Eye (tissue), 1 donor: ENCODE measurements at places on chromosomes 4 and X.

GRCh38 chr4:178240891-178241290 lies 798.7 kb upstream of the AGA start:
- no peak for DNase-seq

- no peak for DNase-seq
Observed at GRCh38 chr4:85937507-85937906, 422.3 kb downstream of the MAPK10 start.

- no peak for DNase-seq
Observed at GRCh38 chr4:182488896-182489295, 245.7 kb downstream of the TENM3 start.

DNA sequence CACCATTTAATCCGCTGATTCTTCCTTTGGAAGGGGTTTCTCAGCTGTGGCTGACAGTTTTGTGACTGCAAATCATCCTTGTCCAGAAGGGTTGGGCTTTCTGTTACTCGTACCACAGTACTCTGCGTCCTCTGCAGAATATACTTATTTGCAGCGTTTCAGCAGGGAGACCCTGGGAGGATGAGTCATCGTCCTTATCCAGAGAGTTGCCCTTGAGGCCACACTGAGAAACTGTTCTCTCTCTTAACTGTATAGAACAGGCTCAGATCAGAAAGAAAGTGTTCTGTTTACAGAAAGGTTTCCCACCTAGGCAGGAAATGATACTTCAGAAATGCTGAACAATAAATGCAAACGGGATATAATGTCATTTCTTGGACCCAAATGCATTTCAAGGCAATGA lies 47.8 kb upstream of the DDX53 start:
- DNase-seq: no peak

GRCh38 chr4:78518561-78518960 lies 33.0 kb upstream of the ANXA3 start:
- peak; percentile 39 for DNase-seq

- DNase-seq: no peak
Observed at GRCh38 chr4:39415678-39416283, 9.1 kb downstream of the KLB start.

DNA sequence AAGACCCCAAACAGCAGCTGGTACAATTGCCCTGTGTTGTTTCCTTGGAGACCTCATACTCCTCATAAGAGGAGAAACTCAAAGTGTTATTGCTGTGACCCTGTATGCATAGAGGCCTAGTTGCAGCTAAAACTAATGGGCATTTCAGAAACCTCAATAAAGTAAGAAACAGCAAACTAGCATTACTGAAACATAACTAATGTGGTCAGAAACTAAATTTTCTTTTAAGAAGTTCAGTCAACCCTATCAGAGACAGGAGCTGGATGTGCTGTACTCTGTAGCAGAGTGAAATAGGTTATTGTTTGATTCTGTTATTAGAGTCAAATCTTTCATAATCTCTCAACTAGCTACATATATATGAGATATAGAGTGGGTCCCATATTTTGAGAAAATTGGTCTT lies 257.5 kb upstream of the IRS4 start:
- no peak for DNase-seq

DNA sequence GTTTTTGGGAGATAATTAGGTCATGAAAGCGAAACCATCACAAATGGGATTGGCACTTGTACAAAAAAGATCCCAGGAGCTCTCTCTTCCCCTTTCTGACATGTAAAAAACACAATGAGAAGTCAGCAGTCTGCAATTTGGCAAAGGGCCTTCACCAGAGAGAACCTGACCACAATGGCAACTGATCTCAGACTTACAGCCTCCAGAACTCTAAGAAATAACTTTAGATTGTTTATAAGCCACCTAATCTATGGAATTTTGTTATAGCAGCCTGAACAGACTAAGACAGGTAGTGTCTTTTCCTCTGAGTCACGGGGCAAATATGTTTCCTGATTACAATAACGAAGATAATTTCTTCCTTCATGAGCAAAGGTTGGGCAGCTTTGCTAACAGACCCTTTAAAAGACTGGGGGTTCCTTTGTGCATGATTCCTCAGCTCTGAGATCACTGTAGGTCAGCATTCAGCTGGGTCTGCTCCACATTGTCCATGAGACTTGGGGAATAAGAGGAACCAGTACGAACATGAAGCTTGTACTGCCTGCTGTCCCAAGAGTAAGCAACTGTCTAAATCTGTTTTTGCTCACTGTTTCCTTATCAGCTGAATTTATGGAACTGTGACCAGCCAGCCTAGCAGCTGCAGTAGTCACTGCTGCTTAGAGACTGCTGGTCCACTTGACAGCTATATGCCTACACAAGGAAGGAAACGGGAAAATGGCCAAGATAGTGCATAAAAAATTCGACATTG lies 191.6 kb downstream of the ANAPC10 start:
- DNase-seq: no peak

GRCh38 chr4:126916626-126917140 lies 716.1 kb upstream of the INTU start:
- DNase-seq: peak; percentile 82

- DNase-seq: no peak
Observed at GRCh38 chr4:88690355-88690754, 7.3 kb downstream of the NAP1L5 start.

DNA sequence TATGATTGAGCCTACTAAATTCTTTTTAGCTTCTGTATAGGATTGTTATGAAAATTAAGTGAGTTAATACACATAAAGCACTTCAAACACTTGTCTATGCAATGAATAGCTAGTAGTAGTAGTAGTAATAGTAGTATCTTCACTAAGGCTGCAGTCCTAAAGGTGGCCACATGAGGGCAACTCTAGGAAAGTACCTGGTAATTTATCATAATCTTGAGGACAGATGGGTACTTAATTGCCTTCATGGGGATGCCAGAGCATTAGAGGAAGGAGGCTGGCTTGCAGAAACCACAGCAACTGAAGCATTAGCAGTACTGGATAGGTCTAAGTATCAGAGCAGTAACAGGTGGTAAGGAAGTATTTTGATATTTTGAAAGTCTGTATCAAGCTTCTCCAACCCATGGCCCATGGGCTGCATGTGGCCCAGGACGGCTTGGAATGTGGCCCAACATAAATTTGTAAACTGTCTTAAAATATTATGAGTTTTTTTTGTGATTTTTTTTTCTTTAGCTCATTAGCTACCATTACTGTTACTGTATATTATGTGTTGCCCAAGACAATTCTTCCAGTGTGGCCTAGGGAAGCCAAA lies 17.3 kb downstream of the NIPAL1 start:
- DNase-seq: no peak

GRCh38 chr4:85639946-85640345 lies 165.0 kb downstream of the ARHGAP24 start:
- no peak for DNase-seq
